Frontal cortex (tissue), 4 donors: ENCODE measurements at places on chromosomes 12 and 14. TPM values are rescaled to one million over a fixed set of nuclear protein-coding genes. Genes with fewer than 3 reads are reported as not detected.

EML5 gene
- total RNA-seq: 32.6 TPM

- no peak for DNase-seq
Measured at GRCh38 chr12:13204428-13204827, 7.9 kb downstream of the EMP1 start.

GRCh38 chr12:18414671-18415070 is 153.4 kb downstream of the PIK3C2G start:
- no peak for DNase-seq

- DNase-seq: no peak
Measured at GRCh38 chr12:43288671-43289425, 263.2 kb downstream of the ADAMTS20 start.

KRT8 gene
- total RNA-seq: not detected

SLCO1B1 gene
- not detected for total RNA-seq

DENND5B gene
- total RNA-seq: 41.6 TPM

DNA sequence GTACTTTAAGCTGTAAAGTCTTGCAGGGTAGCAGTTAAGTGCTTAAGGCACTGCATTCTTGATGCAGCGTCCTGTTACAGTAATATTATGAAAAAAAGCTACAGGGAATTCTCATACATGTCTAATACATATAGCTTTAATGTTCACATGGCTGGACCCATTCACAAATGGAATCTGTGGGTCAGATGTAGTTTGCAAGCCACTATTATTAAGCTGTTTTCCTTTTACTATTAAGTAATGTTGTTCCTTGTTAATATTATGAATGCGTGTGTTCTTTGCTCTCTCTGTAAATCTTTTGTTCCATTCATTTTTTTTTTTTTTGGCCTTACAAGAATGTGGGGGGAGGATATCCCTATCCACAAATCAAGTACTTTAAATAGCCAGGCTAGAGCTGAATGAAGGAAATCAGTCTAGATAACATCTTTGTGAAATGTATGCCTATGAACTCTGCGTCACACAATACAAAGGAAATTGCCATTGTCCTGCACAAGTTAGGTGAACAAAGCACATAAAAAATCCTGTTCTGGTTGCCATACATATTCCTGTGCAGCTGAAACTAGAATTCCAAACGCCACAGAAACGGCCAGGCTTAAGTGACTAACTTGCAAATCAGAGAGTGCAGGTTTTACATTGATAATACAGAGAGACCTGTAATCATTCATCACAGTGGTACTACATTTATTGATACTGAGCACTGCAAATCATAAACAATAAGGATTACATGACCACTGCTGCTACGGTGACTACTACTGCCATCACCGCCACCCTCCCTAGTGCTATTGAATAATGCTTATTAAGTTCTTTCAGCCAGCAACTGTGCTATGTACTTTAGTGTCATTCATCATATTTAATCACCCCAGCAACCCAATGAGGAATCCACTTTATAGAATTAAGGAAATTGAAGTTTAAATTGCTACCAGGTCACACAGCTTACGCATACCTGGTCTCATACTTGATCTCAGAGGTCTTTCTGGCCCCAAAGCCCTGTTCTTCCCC is 111.9 kb downstream of the HMGA2 start:
- no peak for DNase-seq

GRCh38 chr12:18246066-18246465 is 15.3 kb upstream of the PIK3C2G start:
- DNase-seq: no peak

DNA sequence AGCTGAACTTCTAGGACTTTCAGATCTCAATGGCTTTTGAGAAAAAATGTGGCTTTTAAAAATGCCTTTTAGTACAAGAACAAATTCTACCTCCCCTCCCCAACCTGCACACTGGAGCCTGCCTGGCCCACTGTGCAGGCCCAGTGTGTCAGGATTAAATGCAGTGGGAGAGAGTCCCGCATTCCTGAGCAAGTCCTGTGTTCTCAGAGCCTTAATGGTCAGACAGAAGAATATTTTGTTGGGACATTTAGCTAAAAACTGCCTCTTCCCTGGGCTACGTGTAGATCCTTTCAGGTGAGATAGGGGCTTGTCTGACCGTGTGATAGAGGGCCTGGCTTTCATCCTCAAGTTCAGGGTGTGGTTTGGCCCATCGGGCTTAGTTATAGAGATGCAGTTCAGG is 63.1 kb upstream of the ESRRB start:
- no peak for DNase-seq

DNA sequence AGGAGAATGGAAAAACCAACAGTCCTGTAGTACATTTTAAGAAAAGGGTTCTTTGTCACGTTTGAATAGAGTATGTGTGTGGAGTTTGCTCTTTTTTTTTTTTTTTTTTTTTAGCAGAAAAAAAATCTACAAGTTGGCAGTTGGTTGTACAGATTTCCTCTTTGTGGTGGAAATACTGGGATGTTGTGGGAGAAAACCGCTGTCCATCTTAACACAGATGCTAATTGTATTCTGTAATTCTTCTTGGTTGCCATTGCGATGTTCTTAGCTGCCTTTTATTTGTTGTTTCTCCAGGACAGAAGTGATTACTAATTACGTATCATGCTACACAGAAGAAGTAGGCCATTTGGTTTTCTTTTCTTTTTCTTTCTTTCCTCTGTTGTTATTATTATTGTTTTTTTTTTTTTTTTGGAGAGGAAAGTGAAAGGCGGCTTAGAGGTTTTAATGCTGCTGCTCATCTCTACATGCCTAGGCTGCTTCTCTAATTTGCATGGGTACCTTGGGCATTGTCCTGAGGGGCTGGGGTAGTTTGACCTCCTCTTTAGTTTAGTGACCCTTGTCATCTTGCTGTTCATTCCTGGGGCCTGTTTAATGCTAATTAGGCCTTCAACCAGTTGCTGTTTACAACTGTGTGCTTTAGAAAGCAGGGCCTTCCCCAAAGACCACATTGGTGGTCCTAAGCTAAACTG is 94.7 kb downstream of the TMTC2 start:
- no peak for DNase-seq

DNA sequence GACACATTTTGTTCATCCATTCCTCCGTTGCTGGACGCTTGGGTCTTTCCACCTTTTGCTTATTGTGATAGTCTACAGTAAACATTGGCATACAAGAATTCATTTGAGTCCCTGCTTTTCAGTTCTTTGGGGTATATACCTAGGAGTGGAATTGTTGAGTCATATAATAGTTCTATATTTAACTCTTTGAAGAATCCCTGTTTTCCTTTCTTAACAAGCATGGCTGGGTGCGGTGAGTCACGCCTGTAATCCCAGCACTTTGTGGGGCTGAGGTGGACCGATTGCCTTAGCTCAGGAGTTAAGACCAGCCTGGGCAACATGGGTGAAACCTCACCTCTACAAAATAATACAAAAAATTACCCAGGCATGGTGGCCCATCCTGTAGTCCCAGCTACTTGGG is 75.4 kb downstream of the CCDC92 start:
- DNase-seq: no peak
